ENCODE measurements at places on chromosomes 3 and 15.

DNA sequence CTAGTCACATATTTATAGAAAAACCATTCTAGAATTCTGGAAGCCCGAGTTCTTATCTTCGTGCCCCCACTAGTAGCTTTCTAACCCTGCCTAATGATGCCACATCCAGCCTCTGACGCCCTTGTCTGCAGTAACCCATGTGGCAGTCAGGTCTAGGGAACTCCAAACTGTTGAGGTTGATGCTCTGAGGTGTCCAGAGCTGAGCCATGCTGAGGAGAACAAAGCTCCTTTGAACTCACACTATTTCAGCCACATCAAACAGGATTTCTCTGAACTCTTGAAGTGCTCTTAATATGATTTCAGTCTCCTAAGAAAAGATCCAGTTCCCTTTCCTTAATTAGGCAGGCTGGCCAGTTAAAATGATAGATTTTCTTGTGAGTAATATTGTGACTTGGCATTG is 150.5 kb upstream of the ST8SIA2 start:
- no peak overlapping the region for H3K4me3 ChIP-seq
- no peak overlapping the region for H3K27ac ChIP-seq
- no peaks in the 10 kb centered on the region for H3K4me1 ChIP-seq
- no peaks in the 10 kb centered on the region for H3K36me3 ChIP-seq

- no peak overlapping the region for H3K4me3 ChIP-seq
- H3K27ac ChIP-seq, result no peak overlapping the region
- H3K36me3 ChIP-seq, result no peaks in the 10 kb centered on the region
- H3K4me1 ChIP-seq, result no peaks in the 10 kb centered on the region
- H3K27me3 ChIP-seq, result no peaks in the 10 kb centered on the region
- no peak for DNase-seq
Measured at GRCh38 chr3:77373619-77374018, 333.7 kb downstream of the ROBO2 start.

- no peaks in the 10 kb centered on the region for H3K4me1 ChIP-seq
- no peak for DNase-seq
- no peaks in the 10 kb centered on the region for H3K27me3 ChIP-seq
- no peak overlapping the region for H3K4me3 ChIP-seq
- H3K36me3 ChIP-seq, result no peaks in the 10 kb centered on the region
Measured at GRCh38 chr3:45861043-45861719, 19.3 kb upstream of the LZTFL1 start.

DNA sequence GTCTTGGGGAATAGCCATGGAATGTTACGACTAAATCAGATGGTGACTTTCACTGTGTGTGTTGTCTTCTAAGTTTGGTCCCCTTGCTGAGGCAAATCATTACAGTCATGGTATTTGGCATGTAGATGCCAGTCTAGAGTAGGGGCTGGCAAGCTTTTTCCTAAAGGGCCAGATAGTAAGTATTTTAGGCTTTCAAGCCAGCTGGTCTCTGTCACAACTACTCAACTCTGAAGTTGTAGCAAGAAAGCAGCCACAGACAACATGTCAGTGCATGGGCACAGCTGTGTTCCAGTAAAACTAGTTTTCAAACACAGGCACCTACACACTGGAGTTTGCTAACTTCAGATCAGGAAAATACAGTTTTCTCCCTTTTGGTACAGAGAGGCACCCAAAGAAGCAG is 39.3 kb downstream of the CCR3 start:
- no peaks in the 10 kb centered on the region for H3K36me3 ChIP-seq
- no peaks in the 10 kb centered on the region for H3K27me3 ChIP-seq
- peaks cover 13% of the 10 kb centered on the region for H3K4me1 ChIP-seq
- H3K4me3 ChIP-seq, result no peak overlapping the region
- H3K27ac ChIP-seq, result no peak overlapping the region
- DNase-seq, result no peak

DNA sequence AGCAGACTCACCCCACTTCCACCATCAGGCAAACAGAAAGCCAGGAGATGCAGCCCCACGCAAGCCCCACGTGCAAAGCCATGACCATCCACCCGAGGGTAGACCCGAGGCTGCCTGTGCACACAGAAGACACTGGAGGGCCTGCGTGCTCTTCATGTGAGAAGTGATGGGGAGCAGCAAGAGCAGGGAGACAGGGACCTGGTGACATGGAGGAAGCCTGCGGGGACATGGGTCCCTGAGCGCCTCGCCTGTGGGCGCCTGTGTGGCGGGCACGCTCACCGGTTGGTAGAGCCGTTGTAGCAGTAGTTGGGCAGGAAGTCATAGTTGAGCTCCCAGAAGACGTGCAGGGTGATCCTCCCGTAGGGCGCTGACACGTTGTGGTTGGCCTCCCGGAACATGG is 65.0 kb downstream of the NIPA2 start:
- peaks cover 25% of the 10 kb centered on the region for H3K36me3 ChIP-seq
- H3K4me1 ChIP-seq, result no peaks in the 10 kb centered on the region

GRCh38 chr3:73484656-73485248 is 140.0 kb downstream of the PDZRN3 start:
- no peaks in the 10 kb centered on the region for H3K36me3 ChIP-seq
- no peak overlapping the region for H3K27ac ChIP-seq
- no peak for DNase-seq
- H3K4me3 ChIP-seq, result no peak overlapping the region
- peaks cover 12% of the 10 kb centered on the region for H3K4me1 ChIP-seq

DNA sequence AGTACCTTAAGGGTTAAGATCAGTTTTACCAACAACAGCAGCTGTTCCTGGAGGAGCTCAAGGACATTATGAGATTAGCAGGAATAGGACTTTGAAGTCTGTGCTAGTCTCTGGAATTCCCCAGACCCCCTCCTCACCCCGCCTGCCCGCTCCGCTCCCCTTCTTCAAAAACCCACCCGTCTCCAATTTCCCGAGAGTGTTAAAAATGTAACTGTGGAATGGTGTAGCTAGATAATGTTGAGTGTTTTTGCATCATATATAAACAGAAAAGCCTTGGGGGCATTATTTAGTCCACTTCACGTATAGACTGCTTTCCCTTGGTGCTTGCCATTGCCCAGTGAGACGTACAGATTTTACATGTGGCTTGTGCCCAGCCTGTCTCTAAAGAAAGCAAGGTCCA is 65.0 kb upstream of the SEMA6D start:
- H3K27me3 ChIP-seq, result no peaks in the 10 kb centered on the region
- no peak overlapping the region for H3K4me3 ChIP-seq
- no peak for DNase-seq
- no peak overlapping the region for H3K27ac ChIP-seq

GRCh38 chr3:184543256-184543655 is 18.3 kb upstream of the EPHB3 start:
- H3K4me1 ChIP-seq, result no peaks in the 10 kb centered on the region
- H3K36me3 ChIP-seq, result no peaks in the 10 kb centered on the region
- H3K27ac ChIP-seq, result no peak overlapping the region
- peaks cover 54% of the 10 kb centered on the region for H3K27me3 ChIP-seq

- no peaks in the 10 kb centered on the region for H3K4me1 ChIP-seq
- no peaks in the 10 kb centered on the region for H3K27me3 ChIP-seq
- no peak overlapping the region for H3K4me3 ChIP-seq
- no peak overlapping the region for H3K27ac ChIP-seq
- H3K36me3 ChIP-seq, result no peaks in the 10 kb centered on the region
Measured at GRCh38 chr3:2441558-2441957, 342.9 kb downstream of the CNTN4 start.

- peaks cover 8% of the 10 kb centered on the region for H3K4me1 ChIP-seq
- no peak overlapping the region for H3K4me3 ChIP-seq
- H3K27me3 ChIP-seq, result peaks cover 6% of the 10 kb centered on the region
Measured at GRCh38 chr3:170469151-170470062, 50.7 kb downstream of the CLDN11 start.

- peak overlapping the region; percentile 100 for H3K27ac ChIP-seq
- no peak for DNase-seq
- H3K4me1 ChIP-seq, result peaks cover 62% of the 10 kb centered on the region
- H3K36me3 ChIP-seq, result no peaks in the 10 kb centered on the region
- H3K4me3 ChIP-seq, result peak overlapping the region; percentile 92
Measured at GRCh38 chr3:39150803-39151631, 2.4 kb downstream of the CSRNP1 start.

GRCh38 chr3:10334459-10334858 is 13.5 kb upstream of the SEC13 start:
- H3K27ac ChIP-seq, result no peak overlapping the region
- no peak overlapping the region for H3K4me3 ChIP-seq
- H3K4me1 ChIP-seq, result no peaks in the 10 kb centered on the region
- H3K36me3 ChIP-seq, result no peaks in the 10 kb centered on the region

- no peaks in the 10 kb centered on the region for H3K36me3 ChIP-seq
- no peak overlapping the region for H3K27ac ChIP-seq
- DNase-seq, result no peak
- no peak overlapping the region for H3K4me3 ChIP-seq
- peaks cover 3% of the 10 kb centered on the region for H3K27me3 ChIP-seq
Measured at GRCh38 chr3:100615684-100616083, 6.3 kb downstream of the ADGRG7 start.

DNA sequence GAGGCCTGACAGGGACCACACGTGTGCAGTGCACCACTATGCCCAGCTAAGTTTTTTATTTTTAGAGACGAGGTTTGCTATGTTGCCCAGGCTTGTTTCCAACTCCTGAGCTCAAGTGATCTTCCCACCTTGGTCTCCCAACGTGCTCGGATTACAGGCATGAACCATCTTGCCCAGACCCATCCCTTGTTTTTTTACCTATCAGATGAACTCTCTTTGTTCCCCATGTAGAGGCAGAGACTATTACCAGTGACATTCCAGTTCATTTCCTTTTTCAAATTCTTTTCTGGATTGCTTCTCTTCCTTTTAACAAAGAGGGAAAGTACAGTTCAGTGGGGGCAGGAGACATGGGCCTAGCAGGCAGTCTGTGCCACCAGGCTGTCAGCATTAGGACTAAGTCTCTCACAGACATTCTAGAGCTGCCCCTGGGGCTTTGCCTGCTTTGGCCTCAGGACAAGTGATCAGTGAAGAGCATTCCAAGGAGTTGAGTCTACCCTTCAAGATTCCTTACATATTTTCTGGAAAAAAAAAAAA is 103.5 kb upstream of the SLC7A14 start:
- H3K36me3 ChIP-seq, result no peaks in the 10 kb centered on the region
- peaks cover 21% of the 10 kb centered on the region for H3K4me1 ChIP-seq
- H3K4me3 ChIP-seq, result no peak overlapping the region
- peak overlapping the region; percentile 50 for H3K27ac ChIP-seq

- H3K27me3 ChIP-seq, result no peaks in the 10 kb centered on the region
- DNase-seq, result no peak
- H3K4me3 ChIP-seq, result no peak overlapping the region
- no peak overlapping the region for H3K27ac ChIP-seq
- no peaks in the 10 kb centered on the region for H3K4me1 ChIP-seq
Measured at GRCh38 chr15:42691308-42691707, 45.6 kb downstream of the CDAN1 start.

DNA sequence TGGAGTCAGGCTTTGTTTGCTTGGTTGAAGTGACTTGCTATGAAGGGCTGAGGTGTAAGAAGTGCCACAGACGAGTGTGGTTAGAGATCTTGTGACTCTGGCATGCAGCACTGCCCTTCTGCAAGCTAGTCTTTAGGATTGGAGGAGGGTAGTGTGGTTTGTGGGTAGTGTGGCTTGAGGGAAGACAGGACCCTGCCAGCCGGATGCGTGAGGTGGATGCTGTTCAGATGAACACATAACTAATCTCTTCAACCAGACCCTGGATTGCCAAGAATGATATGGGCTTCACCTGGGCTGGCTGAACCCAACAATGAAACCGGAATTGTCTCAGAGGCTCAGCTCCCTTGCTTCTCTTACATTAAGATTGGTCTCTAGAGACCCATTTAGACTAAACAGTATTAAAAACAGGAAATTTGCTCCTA is 32.7 kb downstream of the STARD9 start:
- no peak overlapping the region for H3K4me3 ChIP-seq
- H3K36me3 ChIP-seq, result no peaks in the 10 kb centered on the region
- H3K4me1 ChIP-seq, result peaks cover 26% of the 10 kb centered on the region
- no peak for DNase-seq
- no peaks in the 10 kb centered on the region for H3K27me3 ChIP-seq
- peak overlapping the region; percentile 52 for H3K27ac ChIP-seq

DNA sequence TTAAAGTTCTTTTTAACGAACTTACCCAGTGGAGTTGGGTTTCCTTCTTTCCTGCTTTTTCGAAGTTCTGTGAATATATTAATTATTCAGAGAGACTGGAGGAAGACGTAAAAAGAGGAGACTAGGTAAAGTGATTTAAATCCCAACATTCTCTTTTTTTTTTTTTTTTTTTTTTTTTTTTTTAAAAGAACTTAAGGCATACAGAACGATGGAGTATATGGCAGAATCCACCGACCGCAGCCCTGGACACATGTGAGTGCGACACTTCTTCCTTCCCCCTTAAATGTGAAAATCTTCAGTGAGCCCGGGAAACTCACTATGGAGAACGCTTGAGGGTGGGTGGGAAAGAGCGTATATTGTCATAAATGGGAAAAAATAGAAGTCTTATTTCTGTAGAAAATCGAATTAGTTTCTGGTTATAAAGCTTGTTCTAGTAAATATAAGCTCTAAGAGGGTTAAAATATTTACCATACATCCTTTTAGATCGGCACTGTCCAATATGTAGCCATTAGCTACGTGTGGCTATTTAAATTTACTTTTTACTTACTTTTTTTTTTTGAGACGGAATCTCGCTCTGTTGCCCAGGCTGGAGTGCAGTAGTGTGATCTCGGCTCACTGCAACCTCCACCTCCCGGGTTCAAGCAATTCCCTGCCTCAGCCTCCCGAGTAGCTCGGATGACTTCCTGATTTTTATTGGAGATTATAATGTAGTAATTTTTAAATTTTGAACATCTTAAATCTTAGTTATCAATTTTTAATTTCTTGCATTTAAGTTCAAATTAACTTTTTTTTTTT is 892 bp downstream of the NMD3 start:
- no peak for DNase-seq
- H3K4me1 ChIP-seq, result peaks cover 4% of the 10 kb centered on the region
- H3K4me3 ChIP-seq, result peak overlapping the region; percentile 99
- H3K36me3 ChIP-seq, result peaks cover 26% of the 10 kb centered on the region
- H3K27ac ChIP-seq, result peak overlapping the region; percentile 98
- no peaks in the 10 kb centered on the region for H3K27me3 ChIP-seq

DNA sequence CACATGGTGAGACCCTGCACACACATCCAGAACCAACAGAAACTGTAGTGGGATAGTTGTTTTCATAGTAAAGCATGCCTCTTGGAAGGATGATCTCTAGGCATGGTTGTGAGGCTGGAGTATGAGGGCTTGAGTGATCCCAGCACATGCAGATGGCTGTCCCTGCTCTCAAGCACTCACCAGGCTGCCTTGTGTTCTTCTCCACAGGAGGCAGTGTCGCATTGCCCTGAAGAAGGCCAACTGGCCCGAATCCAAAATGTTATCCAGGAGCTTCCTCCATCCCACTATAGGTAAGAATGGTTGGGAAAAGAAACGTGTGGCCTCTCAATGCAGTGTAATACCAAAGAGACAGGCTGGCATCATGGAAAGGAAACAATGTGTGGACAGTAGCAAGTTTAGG is 82.7 kb downstream of the TMEM39A start:
- no peaks in the 10 kb centered on the region for H3K4me1 ChIP-seq
- H3K27ac ChIP-seq, result no peak overlapping the region
- H3K36me3 ChIP-seq, result no peaks in the 10 kb centered on the region
- no peaks in the 10 kb centered on the region for H3K27me3 ChIP-seq
- DNase-seq, result no peak
- H3K4me3 ChIP-seq, result no peak overlapping the region
